Sigmoid colon (tissue), 7 donors: ENCODE measurements at places on chromosomes 7 and 10. TPM values are rescaled to one million over a fixed set of nuclear protein-coding genes. Genes with fewer than 3 reads are reported as not detected.
A peak's percentile ranks its signal among the peaks of the same experiment; 100 is the strongest.

DNA sequence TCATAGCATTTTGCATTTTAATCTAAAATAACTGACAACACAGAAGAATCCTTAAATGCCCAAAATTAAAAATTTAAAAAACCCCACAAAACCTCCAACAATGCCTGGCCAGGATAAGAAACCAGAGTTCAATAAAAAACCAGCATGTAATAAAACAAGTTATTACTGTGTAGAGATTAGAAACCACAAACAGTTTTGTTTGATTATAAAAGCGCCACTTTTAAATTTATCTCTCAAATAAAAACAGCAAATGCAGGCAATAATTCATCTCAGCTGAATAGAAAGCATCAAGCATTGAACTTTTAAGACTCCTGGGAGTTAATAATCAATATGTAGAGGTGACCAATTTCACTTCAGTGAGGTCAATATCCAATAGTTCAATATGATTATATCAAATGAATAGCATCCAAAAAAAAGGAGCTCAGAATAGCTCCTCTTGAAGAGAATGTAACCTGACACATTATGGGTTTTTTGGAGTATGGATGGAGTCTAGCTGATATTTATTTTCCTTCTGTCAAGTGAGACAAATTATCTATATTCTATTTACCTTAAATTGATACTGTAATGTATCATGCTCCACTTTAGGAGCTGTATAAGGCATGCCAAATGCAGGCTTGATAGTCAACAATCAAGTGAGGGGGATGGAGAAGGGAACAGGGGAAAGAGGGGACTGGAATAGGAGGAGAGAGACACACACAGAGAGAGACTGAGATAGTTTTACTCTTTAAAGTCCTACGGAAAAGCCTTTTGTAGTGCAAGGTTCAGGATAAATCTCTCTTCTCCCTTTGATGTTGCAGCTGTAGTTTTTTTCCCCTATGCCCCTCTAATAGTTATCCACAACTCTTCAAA lies 130.9 kb downstream of the RSU1 start:
- no peak overlapping the region for H3K27ac ChIP-seq
- no peak overlapping the region for H3K4me3 ChIP-seq
- H3K27me3 ChIP-seq: no peaks in the 10 kb centered on the region
- H3K36me3 ChIP-seq: peaks cover 9% of the 10 kb centered on the region
- no peak for DNase-seq

DNA sequence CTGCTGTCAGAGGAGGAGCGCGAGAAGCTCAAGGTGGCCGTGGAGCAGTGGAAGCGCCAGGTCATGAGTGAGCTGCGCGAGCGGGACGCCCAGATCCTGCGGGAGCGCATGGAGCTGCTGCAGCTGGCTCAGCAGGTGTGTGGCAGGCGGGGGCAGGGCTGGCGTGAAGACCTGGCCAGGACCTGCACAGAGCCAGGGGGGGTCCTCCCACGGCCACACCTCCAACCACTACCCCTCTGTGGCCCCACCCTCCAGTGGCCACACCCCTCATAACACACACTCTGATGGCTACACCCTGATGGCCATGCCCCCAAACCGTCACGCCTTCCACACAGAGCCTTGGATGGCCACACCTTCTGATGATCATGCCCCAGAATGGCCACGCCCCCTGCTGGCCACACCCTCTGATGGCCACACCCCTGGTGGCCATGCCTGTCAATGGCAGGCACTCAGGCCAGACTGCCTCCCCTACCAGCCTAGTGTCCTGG lies 23.4 kb upstream of the DPYSL4 start:
- no peak for DNase-seq
- no peak overlapping the region for H3K4me3 ChIP-seq
- H3K27me3 ChIP-seq: no peaks in the 10 kb centered on the region
- no peaks in the 10 kb centered on the region for H3K36me3 ChIP-seq
- H3K4me1 ChIP-seq: no peaks in the 10 kb centered on the region
- H3K27ac ChIP-seq: no peak overlapping the region

- H3K27me3 ChIP-seq: no peaks in the 10 kb centered on the region
- H3K27ac ChIP-seq: no peak overlapping the region
- no peaks in the 10 kb centered on the region for H3K36me3 ChIP-seq
Measured at GRCh38 chr10:132375116-132375794, 21.7 kb upstream of the PWWP2B start.

GRCh38 chr7:94529516-94529915 lies 19.9 kb downstream of the CASD1 start:
- H3K4me1 ChIP-seq: no peaks in the 10 kb centered on the region
- no peaks in the 10 kb centered on the region for H3K36me3 ChIP-seq
- H3K27me3 ChIP-seq: no peaks in the 10 kb centered on the region

- DNase-seq: no peak
- H3K27ac ChIP-seq: no peak overlapping the region
- H3K27me3 ChIP-seq: no peaks in the 10 kb centered on the region
- peaks cover 15% of the 10 kb centered on the region for H3K4me1 ChIP-seq
- H3K36me3 ChIP-seq: no peaks in the 10 kb centered on the region
- no peak overlapping the region for H3K4me3 ChIP-seq
Measured at GRCh38 chr7:143171697-143172096, 11.5 kb upstream of the TAS2R39 start.

STEAP1 gene
- polyA plus RNA-seq: 9.0 TPM

AKR1C8 gene
- polyA plus RNA-seq: not detected

DNA sequence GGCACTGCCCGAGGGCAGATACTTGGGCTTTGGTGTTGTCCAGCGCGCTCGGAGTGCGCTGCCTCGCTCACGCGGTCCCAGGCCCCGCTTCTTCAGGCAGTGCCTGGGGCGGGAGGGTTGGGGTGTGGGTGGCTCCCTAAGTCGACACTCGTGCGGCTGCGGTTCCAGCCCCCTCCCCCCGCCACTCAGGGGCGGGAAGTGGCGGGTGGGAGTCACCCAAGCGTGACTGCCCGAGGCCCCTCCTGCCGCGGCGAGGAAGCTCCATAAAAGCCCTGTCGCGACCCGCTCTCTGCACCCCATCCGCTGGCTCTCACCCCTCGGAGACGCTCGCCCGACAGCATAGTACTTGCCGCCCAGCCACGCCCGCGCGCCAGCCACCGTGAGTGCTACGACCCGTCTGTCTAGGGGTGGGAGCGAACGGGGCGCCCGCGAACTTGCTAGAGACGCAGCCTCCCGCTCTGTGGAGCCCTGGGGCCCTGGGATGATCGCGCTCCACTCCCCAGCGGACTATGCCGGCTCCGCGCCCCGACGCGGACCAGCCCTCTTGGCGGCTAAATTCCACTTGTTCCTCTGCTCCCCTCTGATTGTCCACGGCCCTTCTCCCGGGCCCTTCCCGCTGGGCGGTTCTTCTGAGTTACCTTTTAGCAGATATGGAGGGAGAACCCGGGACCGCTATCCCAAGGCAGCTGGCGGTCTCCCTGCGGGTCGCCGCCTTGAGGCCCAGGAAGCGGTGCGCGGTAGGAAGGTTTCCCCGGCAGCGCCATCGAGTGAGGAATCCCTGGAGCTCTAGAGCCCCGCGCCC lies at the start of gene NPY:
TSS of gene NPY (plus strand) at position 294 of the 802 bp plus-strand sequence. CDS start 1,051 bp downstream, outside the sequence.
- H3K36me3 ChIP-seq: no peaks in the 10 kb centered on the region
- H3K27ac ChIP-seq: no peak within 1 kb of the TSS
- H3K4me3 ChIP-seq: no peak within 1 kb of the TSS
- no peaks in the 10 kb centered on the region for H3K4me1 ChIP-seq

- no peak for DNase-seq
- no peaks in the 10 kb centered on the region for H3K27me3 ChIP-seq
- H3K4me3 ChIP-seq: no peak overlapping the region
Measured at GRCh38 chr10:4246881-4247358, 461.9 kb upstream of the KLF6 start.

ZFAND4 gene
- 4.2 TPM for polyA plus RNA-seq

GRCh38 chr10:132329565-132330485 lies 2.2 kb upstream of the LRRC27 start:
- H3K36me3 ChIP-seq: peaks cover 13% of the 10 kb centered on the region
- H3K4me3 ChIP-seq: peak overlapping the region; percentile 82
- no peaks in the 10 kb centered on the region for H3K27me3 ChIP-seq

- no peaks in the 10 kb centered on the region for H3K36me3 ChIP-seq
- peaks cover 17% of the 10 kb centered on the region for H3K4me1 ChIP-seq
Measured at GRCh38 chr10:110977662-110978061, 58.3 kb downstream of the SHOC2 start.

DNA sequence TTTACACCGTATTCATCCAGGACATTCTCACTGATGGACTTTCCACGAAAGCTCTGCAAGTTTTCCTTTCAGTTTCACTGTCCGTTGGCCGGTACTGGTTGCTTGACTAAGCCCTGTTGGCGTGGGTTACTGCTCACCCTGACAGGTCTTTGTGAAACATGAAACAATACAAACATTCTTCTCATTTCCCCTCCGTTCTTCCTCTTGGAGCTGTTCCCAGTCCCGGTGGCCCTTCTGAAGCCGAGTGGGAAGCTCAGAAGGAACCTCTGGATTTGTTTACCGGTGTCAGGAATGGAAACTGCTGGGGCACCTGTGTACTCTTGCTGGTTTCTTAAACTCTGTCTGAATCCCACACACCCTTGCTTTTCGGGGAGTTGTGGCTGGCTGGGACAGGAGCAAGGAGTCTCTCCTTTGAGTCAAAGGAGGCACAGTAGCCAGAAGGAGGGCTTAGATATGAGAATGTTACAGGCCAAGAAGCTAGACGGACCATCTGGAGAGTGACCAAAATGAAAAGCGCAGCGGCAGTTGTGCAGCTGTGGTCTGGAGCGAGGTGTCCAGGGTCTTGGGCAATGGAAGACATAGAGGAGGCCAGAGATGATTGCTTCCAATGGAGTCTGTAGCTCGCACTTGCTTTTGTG lies 45.7 kb downstream of the LYZL2 start:
- H3K27ac ChIP-seq: peak overlapping the region; percentile 78
- peaks cover 14% of the 10 kb centered on the region for H3K4me1 ChIP-seq
- no peaks in the 10 kb centered on the region for H3K36me3 ChIP-seq
- peak; percentile 86 for DNase-seq
- H3K27me3 ChIP-seq: no peaks in the 10 kb centered on the region

DNA sequence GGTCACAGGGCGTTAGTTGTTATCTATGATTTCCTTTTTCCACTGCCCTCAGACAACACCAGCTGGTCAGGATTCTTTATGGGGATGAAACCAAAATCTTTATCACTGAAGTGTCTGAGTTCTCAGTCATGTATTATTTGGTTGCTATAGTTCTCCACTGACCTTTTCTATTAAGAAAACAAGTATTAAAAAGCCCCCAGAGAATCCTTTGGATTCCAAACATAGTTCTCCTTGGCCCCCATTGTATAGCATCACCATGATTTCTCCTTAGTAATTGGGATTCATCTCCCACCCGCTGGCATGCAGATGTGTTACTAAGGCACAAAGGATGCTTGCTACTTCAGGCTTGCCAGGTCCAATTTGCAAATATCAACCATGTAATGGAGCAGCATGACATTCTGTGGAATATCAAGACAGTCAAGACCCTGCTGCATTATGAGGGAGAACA lies 94.3 kb downstream of the IQUB start:
- no peaks in the 10 kb centered on the region for H3K36me3 ChIP-seq
- no peak for DNase-seq
- no peaks in the 10 kb centered on the region for H3K27me3 ChIP-seq
- no peak overlapping the region for H3K27ac ChIP-seq

DNA sequence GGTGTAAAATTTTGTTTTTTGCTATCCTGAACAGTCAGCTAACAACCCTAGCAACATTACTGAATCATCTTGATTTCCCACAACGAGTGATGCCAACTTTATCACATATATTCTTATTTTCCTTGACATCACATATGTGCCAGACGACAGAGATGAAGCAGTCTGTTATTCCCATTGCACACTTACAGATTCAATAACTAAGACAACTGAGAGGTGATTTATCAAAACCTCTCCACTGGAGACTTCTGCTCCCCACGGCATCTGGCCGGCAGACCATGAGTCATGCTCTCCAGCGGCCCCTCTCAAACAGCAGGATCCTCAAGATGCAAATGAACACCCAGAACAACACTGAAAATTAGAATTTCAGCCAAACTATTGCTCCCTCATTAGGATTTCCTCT lies 57.1 kb downstream of the AMPH start:
- DNase-seq: no peak
- H3K27me3 ChIP-seq: no peaks in the 10 kb centered on the region
- no peak overlapping the region for H3K4me3 ChIP-seq
- no peaks in the 10 kb centered on the region for H3K4me1 ChIP-seq
- H3K36me3 ChIP-seq: no peaks in the 10 kb centered on the region

DNA sequence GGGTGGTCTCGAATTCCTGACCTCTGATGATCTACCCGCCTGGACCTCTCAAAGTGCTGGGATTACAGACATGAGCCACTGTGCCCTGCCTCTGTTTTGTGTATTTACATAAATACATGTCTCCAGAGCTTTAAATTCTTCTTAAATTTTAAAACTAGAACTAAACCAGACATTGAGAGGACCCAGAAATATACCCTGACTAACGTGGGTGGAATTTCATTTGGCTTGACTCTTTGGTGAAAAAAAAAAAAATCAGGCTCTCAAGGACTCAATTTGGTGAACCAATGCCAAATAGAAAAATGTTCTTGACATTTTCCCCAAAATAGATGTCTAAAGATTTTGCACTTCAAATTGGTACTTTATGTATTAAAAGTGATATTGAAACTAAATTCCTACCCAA lies 16.6 kb upstream of the FAS start:
- H3K36me3 ChIP-seq: no peaks in the 10 kb centered on the region
- no peak overlapping the region for H3K4me3 ChIP-seq
- H3K27ac ChIP-seq: peak overlapping the region; percentile 76
- peaks cover 52% of the 10 kb centered on the region for H3K4me1 ChIP-seq
- DNase-seq: no peak

DNA sequence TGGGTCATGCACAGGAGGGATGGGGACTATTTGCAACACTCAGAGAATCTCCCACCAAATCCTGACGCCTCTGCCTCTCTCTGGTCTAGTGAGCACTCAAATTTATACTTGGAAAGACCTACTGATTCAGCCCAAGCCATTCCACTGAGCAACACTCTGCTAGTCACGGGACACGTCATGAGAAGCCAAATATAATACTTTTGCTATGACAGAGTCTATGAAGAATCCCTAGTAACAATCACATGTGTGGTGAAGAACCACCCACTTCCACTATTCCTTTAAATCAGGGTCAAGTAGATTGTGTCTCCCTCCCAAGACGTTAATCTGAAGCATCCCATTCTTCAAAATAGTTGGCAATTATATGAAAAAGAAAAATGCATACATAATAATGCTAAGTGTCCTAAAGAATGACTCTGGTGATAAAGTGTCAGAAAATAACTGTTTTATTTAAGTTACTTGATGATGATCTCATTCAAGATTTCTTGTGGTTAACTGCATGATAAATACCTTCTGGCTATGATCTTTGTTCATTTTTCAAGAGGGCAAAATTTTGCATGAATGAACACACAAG lies 28.5 kb downstream of the CHCHD3 start:
- H3K4me3 ChIP-seq: no peak overlapping the region
- H3K4me1 ChIP-seq: peaks cover 50% of the 10 kb centered on the region
- H3K27ac ChIP-seq: peak overlapping the region; percentile 71
- DNase-seq: peak; percentile 72
- H3K36me3 ChIP-seq: no peaks in the 10 kb centered on the region

DNA sequence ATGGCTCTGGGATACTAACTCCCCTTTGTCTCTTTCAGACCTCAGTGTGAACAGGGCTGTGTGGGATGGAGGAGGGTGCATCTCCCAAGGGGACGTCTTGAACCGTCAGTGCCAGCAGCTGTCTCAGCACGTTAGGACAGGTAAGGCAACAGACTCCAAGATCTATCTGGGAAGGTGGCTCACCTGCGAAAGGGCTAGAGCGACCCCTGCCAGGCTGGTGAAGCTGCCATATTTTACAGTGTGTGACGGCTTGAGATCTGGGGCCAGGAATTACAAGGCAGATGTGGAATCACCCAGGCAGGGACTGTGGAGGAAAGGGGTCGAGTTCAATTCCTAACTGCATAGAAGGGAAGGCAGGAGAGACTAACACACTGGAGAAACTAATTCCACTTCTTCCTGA lies 11.2 kb downstream of the MUC17 start:
- H3K27ac ChIP-seq: no peak overlapping the region
- H3K4me1 ChIP-seq: no peaks in the 10 kb centered on the region
- no peaks in the 10 kb centered on the region for H3K27me3 ChIP-seq
- H3K36me3 ChIP-seq: no peaks in the 10 kb centered on the region
- no peak overlapping the region for H3K4me3 ChIP-seq

RHBDD2 gene
- polyA plus RNA-seq: 45.0 TPM
